ENCODE measurements at places on chromosomes 1 and 21. TPM values are rescaled to one million over a fixed set of nuclear protein-coding genes. Genes with fewer than 3 reads are reported as not detected.

Gene C21orf91
- 18.5 TPM for total RNA-seq

Gene LCE6A
- total RNA-seq: not detected

Gene SOX13
- total RNA-seq: 24.3 TPM

Gene SSBP3
- 9.4 TPM for total RNA-seq

Gene S100A1
- total RNA-seq: not detected

Gene BRDT
- not detected for total RNA-seq

Gene GUCA2A
- total RNA-seq: not detected

Gene MCOLN2
- total RNA-seq: not detected

Gene EXTL1
- total RNA-seq: 6.7 TPM

Gene LCE2B
- total RNA-seq: not detected

Gene S100A3
- total RNA-seq: 31.2 TPM

Gene CNR2
- total RNA-seq: not detected

Gene SLC25A34
- total RNA-seq: 0.33 TPM

Gene PTPN7
- total RNA-seq: not detected

Measured in placental epithelial cell (primary cell).